Epithelial cell of alveolus of lung (primary cell): ENCODE measurements at places on chromosomes 2 and 18. TPM values are rescaled to one million over a fixed set of nuclear protein-coding genes. Genes with fewer than 3 reads are reported as not detected.

ACVR1 gene
- 24.0 and 28.8 TPM in 2 replicates for total RNA-seq

PRKAG3 gene
- total RNA-seq: 0.40 TPM in 1 of 2 replicates, not detected in the other

TMEM131 gene
- 14.2 and 20.4 TPM in 2 replicates for total RNA-seq

IL36A gene
- not detected in 2 replicates for total RNA-seq

GAL3ST2 gene
- total RNA-seq: 0.64 TPM in 1 of 2 replicates, not detected in the other

DPP10 gene
- 2.6 TPM in 1 of 2 replicates, not detected in the other for total RNA-seq

ZNF521 gene
- total RNA-seq: 15.4 and 36.2 TPM in 2 replicates

CNRIP1 gene
- total RNA-seq: 25.4 and 39.2 TPM in 2 replicates

CCDC74B gene
- total RNA-seq: 5.4 and 17.9 TPM in 2 replicates

LOXL3 gene
- total RNA-seq: 18.6 and 25.8 TPM in 2 replicates

IL1F10 gene
- not detected in 2 replicates for total RNA-seq

SLC9A4 gene
- not detected in 2 replicates for total RNA-seq

DHRS9 gene
- total RNA-seq: 0.24 and 0.65 TPM in 2 replicates

GKN2 gene
- total RNA-seq: not detected in 2 replicates

LOXHD1 gene
- not detected in 2 replicates for total RNA-seq

PDCD1 gene
- total RNA-seq: not detected in 2 replicates

FBXO41 gene
- 2.5 and 3.0 TPM in 2 replicates for total RNA-seq

LBX2 gene
- total RNA-seq: 0.64 and 3.1 TPM in 2 replicates

HTR2B gene
- 0.08 TPM in 1 of 2 replicates, not detected in the other for total RNA-seq

RFX8 gene
- 0.16 and 3.5 TPM in 2 replicates for total RNA-seq

SLC16A14 gene
- 0.39 and 1.2 TPM in 2 replicates for total RNA-seq

FAM161A gene
- 1.8 and 2.5 TPM in 2 replicates for total RNA-seq

GREB1 gene
- 0.13 and 1.4 TPM in 2 replicates for total RNA-seq

ST6GAL2 gene
- 0.08 and 1.9 TPM in 2 replicates for total RNA-seq

DQX1 gene
- total RNA-seq: 0.39 TPM in 1 of 2 replicates, not detected in the other

CXCR2 gene
- total RNA-seq: 0.24 TPM in 1 of 2 replicates, not detected in the other

CDK15 gene
- total RNA-seq: 0.24 and 0.91 TPM in 2 replicates

TXNDC2 gene
- total RNA-seq: 0.64 TPM in 1 of 2 replicates, not detected in the other

PAIP2B gene
- total RNA-seq: 0.52 and 1.0 TPM in 2 replicates

CD302 gene
- 11.5 and 43.2 TPM in 2 replicates for total RNA-seq

ARHGAP28 gene
- total RNA-seq: 5.3 and 33.8 TPM in 2 replicates

LIMS3 gene
- 0.48 and 1.7 TPM in 2 replicates for total RNA-seq

ZSWIM2 gene
- not detected in 2 replicates for total RNA-seq

WDPCP gene
- total RNA-seq: 2.6 and 7.0 TPM in 2 replicates

UNC50 gene
- 32.7 and 48.2 TPM in 2 replicates for total RNA-seq

RAPGEF4 gene
- total RNA-seq: 0.13 and 2.1 TPM in 2 replicates

ANKRD29 gene
- 0.16 and 2.3 TPM in 2 replicates for total RNA-seq

REG1B gene
- not detected in 2 replicates for total RNA-seq

EPB41L3 gene
- 19.7 and 44.6 TPM in 2 replicates for total RNA-seq

GPR45 gene
- total RNA-seq: not detected in 2 replicates

MEMO1 gene
- total RNA-seq: 24.4 and 43.1 TPM in 2 replicates

TMEM127 gene
- total RNA-seq: 27.7 and 34.8 TPM in 2 replicates

HAAO gene
- 2.7 and 7.3 TPM in 2 replicates for total RNA-seq

BCL2 gene
- total RNA-seq: 0.40 and 0.91 TPM in 2 replicates

CTLA4 gene
- total RNA-seq: not detected in 2 replicates

TMEM178A gene
- total RNA-seq: 0.39 and 1.8 TPM in 2 replicates

CRYGC gene
- total RNA-seq: not detected in 2 replicates

SNRNP200 gene
- 64.7 and 71.4 TPM in 2 replicates for total RNA-seq

KLHL41 gene
- 0.13 and 5.7 TPM in 2 replicates for total RNA-seq

PROKR1 gene
- 0.08 and 0.13 TPM in 2 replicates for total RNA-seq

PTPN4 gene
- total RNA-seq: 9.4 and 14.2 TPM in 2 replicates

BIN1 gene
- 63.5 and 76.5 TPM in 2 replicates for total RNA-seq

SLC25A52 gene
- total RNA-seq: not detected in 2 replicates

AGXT gene
- total RNA-seq: not detected in 2 replicates

KLHL29 gene
- 4.0 and 6.8 TPM in 2 replicates for total RNA-seq

CNTNAP5 gene
- total RNA-seq: not detected in 2 replicates

KCNF1 gene
- 0.26 and 16.8 TPM in 2 replicates for total RNA-seq

CERKL gene
- not detected in 2 replicates for total RNA-seq

TWIST2 gene
- 63.5 and 68.2 TPM in 2 replicates for total RNA-seq

PMAIP1 gene
- 10.7 and 43.3 TPM in 2 replicates for total RNA-seq
